Pulmonary artery endothelial cell (primary cell): ENCODE measurements at places on chromosomes 12 and 14.
A peak's percentile ranks its signal among the peaks of the same experiment; 100 is the strongest.

DNA sequence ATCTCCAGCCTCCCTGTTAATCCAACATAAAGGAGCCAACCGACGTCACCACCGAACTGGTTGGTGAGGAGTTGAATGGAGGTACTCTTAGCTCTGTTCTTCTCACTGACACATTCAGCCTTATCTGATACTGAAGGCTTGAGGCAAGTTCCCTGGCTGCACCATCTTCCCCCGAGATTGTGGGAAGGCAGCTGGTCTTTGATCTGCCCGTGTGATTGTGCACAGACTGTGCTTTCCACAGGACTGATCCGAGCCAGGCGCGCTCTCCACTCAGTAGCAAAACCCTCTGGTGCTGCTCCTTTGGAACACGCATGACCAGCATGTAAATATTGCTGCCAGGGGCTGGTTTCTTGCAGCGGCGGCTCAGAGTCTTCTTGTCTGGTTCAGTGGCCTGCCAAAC lies 30.1 kb upstream of the DLK1 start:
- DNase-seq: no peak

- DNase-seq: no peak
Measured at GRCh38 chr12:124292385-124292784, 2.5 kb upstream of the RFLNA start.

DNA sequence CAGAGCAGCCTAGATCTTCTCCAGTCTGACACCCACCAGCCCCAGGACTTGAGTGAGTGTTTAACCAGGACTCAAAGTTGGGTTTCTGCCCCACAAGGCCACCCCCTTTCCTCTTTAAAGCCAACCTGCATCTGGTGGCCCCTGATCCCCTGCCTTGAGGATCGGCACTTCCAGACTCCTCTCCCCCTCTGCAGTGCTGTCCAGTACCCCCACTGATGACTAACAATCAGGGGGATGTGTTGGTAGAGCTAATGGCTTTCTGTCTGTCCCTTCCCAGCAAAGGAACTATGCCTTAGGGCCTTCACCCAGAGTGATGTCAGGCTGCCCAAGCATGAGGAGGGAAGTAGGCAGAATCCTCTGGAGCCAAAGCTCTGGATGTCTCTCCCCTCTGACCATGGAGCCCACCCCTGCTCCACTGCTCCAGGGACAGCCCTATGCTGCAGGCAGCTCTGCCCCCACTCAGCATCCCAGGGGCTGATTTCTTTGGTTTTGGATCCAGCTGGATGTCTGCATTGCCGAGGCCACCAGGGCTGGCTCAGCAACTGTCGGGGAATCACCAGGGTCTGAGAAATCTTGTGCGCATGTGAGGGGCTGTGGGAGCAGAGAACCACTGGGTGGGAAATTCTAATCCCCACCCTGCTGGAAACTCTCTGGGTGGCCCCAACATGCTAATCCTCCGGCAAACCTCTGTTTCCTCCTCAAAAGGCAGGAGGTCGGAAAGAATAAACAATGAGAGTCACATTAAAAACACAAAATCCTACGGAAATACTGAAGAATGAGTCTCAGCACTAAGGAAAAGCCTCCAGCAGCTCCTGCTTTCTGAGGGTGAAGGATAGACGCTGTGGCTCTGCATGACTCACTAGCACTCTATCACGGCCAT lies 42.9 kb downstream of the DAD1 start:
- DNase-seq: peak; percentile 78

GRCh38 chr14:94180655-94181271 lies 6.6 kb downstream of the PPP4R4 start:
- no peak for DNase-seq

DNA sequence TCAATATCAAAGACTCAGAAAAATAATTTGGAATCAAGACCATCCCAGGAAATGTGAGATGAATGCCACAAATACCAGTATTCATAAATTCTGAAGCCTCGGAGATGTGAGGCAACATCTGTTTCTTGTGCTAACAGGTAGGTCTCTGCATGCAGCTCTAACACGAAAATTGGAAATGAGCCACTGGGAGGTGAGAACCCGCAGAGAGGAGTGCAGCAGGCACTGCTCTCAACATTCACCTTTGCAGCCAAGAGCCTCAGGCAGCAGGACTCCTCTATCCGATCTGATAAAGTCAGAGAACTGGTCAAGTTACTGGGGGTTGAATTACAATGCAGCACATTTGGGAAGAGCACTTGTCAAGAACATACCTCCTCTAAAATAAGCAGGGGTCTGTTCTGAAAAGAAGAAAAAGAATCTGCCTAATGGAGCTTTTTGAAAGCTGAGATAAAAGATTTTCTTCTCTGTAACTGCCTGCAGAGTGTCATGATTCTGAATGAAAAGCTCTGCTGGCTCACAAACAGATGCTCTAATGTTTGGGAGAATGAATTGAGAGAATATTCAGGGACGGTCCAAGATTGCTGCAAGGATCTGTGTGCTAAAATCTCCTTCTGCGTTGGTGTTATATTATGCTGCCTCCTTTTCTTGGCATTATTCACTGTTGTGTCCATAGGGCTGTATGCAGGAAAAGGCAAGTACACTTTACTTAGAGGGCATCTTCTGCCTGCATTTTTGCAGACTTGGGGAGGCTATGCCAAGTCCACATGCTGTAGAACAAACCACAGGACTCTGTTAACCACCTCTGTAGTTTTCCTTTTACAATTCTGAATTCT lies 209.6 kb upstream of the KRR1 start:
- no peak for DNase-seq

GRCh38 chr12:125029761-125030358 lies 35.4 kb upstream of the AACS start:
- DNase-seq: no peak

DNA sequence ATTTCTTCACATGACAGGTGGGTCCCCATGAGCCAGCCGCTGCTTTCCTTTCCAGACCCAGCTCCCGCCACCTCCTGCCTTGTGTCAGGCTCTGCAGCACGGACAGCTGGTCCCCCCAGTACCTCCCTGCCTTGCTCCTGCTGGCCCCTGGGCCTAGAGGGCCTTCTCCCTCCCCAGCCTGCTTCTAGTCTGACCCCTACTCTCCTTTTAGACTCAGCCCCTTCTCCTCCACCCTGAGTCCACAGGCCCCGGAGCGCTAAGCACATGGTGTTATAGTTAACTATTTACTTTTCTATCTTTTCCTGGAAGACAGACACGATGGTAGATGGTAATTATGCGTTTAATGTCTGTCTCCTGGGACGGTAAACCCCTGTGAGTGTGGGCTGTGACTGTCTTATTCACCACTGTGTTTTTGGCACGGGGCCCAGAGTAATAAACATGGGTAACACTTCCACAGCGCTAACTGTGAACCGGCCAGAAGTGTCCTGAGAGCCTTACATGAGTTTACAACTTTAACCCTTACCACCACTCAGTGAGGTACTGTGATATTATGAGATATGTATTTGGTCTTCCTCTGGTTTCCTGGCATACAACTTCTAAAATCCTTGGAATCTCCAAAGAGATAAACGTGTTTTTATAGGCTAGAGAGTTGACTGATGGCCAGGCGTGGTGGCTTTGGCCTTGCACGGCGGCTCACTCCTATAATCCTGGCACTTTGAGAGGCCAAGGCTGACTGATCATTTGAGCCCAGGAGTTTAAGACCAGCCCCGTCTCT lies 41.2 kb downstream of the DGLUCY start:
- no peak for DNase-seq

GRCh38 chr12:115988625-115989563 lies 288.6 kb downstream of the MED13L start:
- no peak for DNase-seq
